GM12865 (cell line): ENCODE measurements at places on chromosomes 1 and 21.

- no peak for DNase-seq
Measured at GRCh38 chr1:54001591-54001990, 16.4 kb downstream of the LDLRAD1 start.

- DNase-seq, result peak; percentile 19
Measured at GRCh38 chr1:13469343-13469742, 44.5 kb downstream of the LRRC38 start.

- DNase-seq, result no peak
Measured at GRCh38 chr1:92442351-92442750, 44.4 kb downstream of the GFI1 start.

- peak; percentile 75 for DNase-seq
Measured at GRCh38 chr1:26582836-26583460, 53.4 kb downstream of the RPS6KA1 start.

- DNase-seq, result no peak
Measured at GRCh38 chr1:196071447-196071846, 536.8 kb downstream of the KCNT2 start.

GRCh38 chr1:238409932-238410331 is 519.2 kb upstream of the ZP4 start:
- no peak for DNase-seq

DNA sequence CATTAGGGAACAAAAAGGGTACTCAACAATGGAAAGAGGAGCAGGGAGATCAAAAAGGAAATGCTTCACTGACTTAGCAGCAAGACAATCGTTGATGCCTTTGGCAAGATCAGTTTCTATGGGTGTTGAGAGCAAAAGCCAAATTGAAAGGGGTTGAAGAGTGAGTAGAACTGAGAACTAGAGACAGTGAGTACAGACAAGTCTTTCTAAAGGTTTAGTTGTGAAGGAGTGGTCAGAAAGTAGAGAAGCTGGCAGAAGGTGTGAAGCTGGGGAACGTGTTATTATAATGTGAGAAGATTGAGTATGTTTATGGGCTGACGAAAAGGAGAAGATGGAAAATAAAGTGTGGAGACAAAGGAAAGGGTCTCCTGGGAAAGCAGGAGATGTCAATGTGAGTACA is 221.2 kb upstream of the USP25 start:
- DNase-seq, result no peak

DNA sequence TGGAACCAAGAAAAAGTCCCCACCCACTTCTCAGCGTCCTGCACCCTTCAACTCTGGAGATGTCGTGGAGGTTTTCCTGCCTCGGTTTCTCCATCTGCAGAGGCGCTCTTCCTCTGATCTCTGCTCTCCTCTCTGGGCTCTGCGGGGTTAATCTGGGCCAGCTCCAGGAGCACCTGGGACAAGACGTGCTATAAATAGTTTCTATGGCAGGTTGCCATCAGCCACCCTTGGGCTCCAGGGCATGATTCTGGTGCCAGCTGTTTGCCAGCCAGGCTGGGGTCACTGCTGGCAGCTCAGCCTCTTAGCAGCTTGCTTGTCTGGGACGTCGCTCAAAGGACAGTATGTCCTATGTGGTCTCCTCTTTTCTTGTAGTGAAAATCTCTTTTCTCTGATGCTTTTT is 137.1 kb downstream of the ACTL8 start:
- no peak for DNase-seq

GRCh38 chr1:35561972-35562680 is 4.5 kb downstream of the NCDN start:
- DNase-seq, result no peak
